ENCODE measurements at places on chromosomes 11 and 22.

- DNase-seq = no peak
Observed at GRCh38 chr22:37784829-37785495, 22.8 kb upstream of the GCAT start.

DNA sequence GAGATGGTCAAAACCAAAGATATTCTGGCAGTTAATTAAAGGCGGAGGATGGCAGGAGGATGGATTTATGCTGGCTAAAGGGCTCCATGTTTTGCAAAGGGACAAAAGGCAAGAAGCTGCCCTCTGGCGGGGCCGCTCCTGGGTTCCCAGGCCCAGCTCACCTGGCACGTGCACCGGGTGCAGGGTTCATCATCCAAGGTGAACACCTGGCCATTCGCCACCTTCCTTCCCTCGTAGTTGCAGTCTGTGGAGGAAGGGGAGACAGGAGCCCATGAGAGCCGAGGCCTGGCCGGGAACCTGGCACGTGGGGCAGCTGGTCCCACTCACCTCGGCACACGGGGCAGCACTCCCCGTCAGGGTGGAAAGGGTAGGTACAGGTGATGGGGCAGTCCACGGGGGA is 23.8 kb downstream of the PGA5 start:
- DNase-seq = no peak

GRCh38 chr11:96263238-96263763 is 79.7 kb downstream of the MAML2 start:
- DNase-seq = peak; percentile 96

DNA sequence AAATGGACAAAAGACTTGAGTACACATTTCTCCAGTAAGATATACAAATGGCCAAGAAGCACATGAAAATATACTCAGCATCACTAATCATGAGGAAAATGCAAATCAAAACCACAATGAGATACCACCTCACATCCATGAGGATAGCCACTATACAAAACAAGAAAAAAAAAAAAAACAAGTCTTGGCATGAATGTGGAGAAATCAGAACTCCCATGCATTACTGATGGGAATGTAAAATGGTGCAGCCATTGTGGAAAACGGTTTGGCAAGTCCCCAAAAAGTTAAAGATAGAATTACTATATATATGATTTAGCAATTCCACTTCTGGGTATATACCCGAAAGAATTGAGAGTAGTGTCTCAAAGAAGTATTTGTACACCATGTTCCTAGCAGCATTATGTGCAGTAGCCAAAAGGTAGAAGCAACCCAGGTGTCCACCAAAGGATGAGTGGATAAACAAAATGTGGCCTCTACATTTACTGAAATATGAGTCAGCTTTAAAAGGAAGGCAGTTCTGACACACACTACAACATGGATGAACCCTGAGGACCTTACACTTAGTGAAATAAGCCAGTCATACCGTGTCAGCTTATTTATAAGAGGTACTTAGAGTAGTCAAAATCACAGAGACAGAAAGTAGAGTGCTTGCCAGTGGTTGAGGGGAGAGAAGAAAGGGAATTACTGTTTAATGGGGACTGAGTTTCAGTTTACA is 146.3 kb downstream of the WNT7B start:
- peak; percentile 67 for DNase-seq

- DNase-seq = no peak
Observed at GRCh38 chr11:1494650-1495049, 8.1 kb upstream of the MOB2 start.
